ENCODE measurements at places on chromosomes 7 and 10.
A peak's percentile ranks its signal among the peaks of the same experiment; 100 is the strongest.

GRCh38 chr7:121513105-121513504, 117.0 kb upstream of the FAM3C start:
- no peak for DNase-seq

DNA sequence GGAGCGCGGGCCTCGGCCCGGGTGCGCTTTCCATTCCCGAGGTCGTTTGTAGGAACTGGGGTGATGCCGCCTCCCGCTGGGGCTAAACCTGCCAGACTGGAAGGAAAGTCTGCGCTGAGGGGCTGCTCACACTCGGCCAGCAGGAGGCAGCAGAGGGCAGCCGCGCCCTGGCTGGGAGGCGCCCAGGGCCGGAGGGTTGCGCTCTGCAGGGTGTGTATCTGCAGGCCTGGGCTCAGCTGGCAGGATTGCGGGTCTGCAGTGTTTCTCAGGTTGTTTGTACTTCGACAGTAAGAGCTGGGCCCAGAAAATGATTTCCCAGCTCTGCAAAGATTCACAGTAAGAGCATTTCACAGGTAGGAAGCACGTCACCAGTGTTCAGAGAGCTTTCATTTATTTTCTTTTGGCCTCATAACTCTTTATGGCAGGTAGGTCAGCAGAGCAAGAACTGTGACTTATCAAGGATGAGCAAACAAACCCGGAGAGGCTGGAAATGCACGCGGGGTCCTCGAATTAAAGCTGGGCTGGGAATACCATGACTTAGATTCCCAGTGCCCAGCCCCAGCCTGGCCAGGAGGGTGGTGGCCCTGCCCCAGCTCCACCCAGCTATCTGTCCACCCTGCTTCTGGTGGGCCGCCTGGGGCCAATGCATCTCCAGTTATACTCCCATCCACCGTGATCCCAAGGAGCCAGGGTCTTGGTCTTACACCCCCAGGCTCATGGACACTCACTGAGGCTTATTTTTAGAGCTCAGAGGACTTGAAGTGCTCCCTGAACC, 15.2 kb upstream of the PPP2R2D start:
- peak; percentile 16 for DNase-seq

GRCh38 chr7:22853674-22854157, 31.1 kb upstream of the TOMM7 start:
- DNase-seq = no peak

DNA sequence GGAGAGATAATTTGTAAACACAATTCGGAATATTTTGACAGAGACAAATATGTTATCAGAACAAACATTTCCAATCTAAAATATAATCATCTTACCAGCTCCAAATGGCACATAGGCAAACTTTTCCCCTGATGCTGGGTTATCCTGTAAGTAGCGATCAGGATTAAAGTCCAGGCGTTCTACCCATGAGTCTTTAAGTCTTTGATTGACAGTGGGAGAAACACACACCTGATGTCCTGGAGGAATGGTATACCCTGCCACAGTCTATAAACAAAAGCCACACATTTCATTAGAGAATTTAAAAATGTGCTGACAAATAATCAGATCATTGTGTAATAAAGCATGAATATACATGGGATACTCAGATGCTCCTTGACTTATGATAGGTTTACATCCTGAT, 17.3 kb downstream of the CYP51A1 start:
- DNase-seq = no peak

GRCh38 chr10:80709866-80710265, 172.2 kb downstream of the SH2D4B start:
- no peak for DNase-seq

DNA sequence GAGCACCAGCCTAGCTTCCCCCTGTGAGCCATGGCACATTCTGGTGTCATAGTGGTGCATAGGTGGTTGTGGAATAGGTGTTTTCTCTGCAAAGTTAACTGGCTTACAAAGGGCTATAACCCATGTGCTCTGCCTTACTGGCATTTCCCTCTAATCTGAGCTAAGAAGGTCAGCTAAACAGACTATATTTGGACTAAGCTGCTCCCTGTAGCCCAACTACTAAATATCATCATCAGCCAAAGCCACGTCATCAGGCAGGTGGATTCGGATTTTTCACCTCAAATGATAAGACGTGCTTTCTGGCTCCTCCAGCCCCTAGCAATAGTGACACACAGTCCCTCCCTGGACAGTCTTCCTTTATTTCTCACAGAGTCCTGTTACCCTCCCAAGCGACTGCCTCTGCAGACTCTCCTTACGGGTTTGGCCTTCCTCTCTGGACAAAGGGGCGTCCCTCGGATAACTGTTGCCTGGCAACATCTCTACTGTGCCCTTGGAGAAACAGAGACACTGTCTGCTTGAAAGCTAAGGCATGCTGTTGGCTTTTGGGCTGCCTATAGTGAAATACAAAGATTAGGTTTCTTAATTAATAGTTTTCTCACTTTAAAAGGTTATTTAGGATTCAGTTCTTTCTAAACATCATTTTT, 9.1 kb downstream of the SLC13A4 start:
- DNase-seq = no peak

GRCh38 chr7:101171442-101171837, 6.1 kb upstream of the VGF start:
- DNase-seq = no peak

DNA sequence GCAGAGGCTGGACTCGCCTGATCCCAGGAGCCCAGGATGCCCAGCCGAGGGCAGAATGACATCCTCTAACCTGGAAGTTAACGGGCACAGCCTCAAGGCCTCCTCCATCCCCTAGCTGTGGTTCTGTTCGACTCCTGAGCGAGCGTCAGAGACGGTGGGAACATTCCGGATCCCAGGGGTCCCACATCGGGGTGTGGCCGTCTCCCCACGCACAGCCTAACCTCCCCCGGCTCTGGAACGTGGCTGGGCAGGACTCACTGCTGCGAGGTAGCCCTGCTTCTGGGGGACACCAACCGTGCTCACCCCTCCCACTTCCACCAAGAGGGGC, 8.4 kb downstream of the FOXL3 start:
- no peak for DNase-seq

DNA sequence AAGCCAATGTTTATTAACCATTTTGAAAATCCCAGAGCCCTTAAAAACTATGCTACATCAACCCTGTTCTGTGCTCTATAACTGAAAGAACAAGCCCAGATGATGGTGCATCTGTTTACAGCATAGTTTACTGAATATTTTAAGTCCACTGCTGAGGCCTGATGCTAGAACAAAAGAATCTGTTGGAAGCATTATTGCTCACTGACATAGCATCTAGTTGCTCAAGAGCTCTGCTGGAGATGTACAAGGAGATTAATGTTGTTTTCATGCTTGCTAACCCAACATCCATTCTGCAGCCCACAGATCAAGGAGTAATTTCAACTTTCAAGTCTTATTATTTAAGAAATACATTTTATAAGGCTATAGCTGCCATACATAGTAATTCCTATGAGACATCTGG, 181.3 kb upstream of the FEZF1 start:
- DNase-seq = peak; percentile 55

GRCh38 chr10:1657479-1657878, 79.8 kb downstream of the ADARB2 start:
- no peak for DNase-seq

DNA sequence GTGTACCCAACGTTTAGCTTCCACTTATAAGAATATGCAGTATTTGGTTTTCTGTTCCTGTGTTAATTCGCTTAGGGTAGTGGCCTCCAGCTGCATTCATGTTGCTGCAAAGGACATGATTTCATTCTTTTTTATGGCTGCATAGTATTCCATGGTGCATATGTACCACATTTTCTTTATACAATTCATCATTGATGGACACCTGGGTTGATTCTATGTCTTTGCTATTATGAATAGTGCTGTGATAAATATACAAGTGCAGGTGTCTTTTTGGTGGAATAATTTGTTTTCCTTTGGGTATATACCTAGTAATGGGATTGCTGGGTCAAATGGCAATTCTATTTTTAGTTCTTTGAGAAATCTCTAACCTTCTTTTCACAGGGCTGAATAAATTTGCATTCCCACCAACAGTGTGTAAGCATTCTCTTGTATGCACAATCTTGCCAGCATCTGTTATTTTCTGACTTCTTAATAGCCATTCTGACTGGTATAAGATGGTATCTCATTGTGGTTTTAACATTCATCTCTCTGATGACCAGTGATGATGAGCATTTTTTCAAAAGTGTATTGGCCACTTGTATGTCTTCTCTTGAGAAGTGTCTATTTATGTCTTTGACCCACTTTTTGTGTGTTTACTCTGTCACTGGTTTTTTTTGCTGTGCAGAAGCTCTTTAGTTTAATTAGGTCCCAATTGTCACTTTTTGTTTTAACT, 72.5 kb upstream of the CC2D2B start:
- no peak for DNase-seq

DNA sequence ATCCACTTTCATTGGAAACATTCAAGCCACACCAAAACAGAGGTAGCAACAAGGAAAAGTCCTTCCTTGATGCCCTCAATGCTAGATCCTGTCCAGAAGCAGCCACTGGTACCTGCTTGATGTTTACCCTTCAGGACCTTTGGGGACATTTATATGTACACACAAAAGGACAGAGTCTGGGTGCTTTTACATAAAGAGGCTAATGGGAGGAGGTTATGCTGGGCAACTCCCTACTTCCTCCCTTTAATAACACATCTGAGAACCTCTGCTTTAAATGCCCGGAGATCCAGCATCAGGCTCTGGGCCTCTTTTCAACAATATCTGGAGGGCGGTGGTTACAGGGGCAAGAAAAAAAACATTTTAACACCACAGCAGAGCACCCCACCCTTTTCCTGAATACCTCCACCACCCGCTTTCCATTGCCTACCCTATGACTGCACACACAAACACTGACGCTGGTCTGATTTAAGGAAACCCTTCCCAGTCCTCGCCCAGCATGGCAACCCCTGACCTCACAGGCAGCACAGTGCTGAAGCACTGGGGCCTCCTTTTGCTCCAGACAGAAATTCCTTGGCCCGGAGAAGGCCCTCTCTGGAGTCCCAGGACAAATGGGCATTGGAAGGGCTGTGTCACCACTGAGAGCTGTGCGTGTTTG, 39.3 kb upstream of the DUSP5 start:
- DNase-seq = no peak

GRCh38 chr7:117937753-117938483, 64.7 kb upstream of the CTTNBP2 start:
- no peak for DNase-seq

DNA sequence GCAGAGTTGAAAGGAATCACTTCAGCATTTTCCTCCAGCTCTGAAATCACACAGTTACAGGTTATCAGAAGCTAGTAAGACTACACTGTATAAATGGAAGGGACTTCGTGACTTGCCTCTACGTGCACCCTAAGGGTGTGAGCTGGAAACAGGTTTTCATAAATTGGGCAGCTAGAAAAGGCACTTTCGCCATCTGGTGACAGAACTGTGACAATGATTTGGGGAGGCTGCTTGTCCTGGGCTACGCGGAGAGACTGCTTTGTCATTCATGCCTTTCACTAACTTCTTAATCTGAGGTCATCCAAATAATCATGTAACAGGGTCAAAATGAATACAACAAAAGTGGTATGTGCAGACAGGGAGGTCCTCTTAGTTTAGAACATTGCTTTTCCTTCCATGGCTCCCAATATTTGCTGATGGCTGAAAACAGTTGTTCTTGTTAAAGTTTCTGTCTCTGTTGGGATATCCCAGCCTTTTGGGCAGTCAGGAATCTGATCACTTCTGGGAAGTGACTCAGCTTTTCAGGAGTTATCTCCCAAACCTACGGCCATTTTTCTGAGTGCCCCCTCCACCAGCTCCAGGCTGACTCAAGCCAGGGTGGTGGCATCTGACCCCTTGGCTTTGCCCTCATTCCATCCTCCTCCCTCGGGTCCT, 17.8 kb downstream of the VWC2 start:
- no peak for DNase-seq

GRCh38 chr10:60769406-60769805, 8.9 kb upstream of the CDK1 start:
- no peak for DNase-seq

DNA sequence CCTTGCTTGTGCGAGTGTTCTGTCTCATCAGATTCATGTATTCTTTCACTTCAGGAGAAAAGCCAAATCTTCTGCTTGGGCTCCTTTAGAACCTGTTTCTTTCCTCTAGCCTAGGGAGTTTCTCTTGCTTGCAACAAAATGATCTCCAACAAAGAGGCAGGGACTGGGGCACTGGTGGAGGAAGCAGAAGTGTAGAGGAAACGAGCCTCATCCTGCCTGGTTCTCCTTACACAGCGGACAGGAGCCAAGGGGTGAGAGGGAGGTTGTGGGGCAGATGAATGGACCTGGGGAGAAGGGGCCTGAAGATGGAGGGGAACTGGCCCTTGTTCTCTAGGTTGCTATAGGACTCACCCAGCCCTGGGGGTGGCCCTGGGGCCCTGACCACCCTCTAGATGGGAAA, 141.1 kb downstream of the PKD1L1 start:
- DNase-seq = no peak

GRCh38 chr10:34548466-34548865, 266.6 kb downstream of the PARD3 start:
- no peak for DNase-seq

GRCh38 chr10:133083422-133084100, 4.2 kb upstream of the ADGRA1 start:
- no peak for DNase-seq

GRCh38 chr7:36279200-36279925, 110.3 kb upstream of the ANLN start:
- DNase-seq = peak; percentile 58

DNA sequence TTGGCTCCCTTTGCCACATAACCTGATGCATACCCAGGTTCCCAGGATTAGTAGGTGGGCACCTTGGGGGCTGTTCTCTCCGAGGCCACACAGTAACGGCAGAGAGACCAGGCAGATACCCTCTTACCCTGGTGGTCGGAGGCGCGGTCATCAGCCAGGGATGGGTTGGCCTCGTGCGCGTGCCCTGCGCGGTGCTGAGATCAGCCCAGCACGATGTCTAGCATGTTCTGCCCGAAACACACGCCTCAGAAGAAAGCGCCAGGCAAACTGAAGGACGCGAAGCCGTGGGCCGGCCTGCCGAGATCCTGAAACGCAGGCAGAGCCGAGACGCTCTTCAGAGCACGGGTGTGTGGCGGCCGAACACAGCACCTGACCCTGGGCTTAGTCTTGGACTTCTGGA, 34.7 kb upstream of the CFAP46 start:
- DNase-seq = no peak

DNA sequence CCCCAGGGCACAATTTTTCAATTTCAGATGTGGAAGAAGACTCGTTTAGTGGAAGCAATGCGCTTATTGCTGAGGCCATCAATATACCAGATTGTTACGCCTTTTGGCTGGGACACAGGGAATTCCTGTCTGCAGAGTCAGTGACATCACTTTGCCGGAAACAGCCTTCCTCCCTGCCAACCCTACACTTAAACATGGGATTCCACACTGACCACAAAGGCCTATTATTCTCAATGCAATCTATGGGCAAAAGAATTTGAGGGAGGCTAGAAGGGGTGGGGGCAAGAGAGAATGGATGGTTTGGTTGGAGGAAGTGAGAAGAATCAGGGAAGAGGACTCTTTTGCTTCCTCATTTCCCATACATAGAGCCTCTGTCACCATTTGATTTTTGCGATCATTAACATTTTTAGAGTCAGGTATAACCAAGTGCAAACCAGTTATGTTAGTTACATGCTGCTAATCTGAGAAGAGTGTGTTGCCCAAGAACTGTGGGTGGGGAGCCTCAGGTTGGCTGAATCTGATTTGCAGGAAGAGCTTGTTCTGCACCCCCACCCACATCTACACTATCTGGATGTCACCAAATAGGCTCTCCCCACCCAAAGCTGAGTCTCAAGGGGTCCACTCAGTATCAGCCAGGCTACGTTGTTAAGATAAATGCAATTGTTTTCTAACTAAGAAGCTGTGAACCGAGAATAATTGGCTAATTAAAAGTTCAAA, 58.2 kb downstream of the ENTPD1 start:
- peak; percentile 86 for DNase-seq

Measured in fibroblast of upper back skin (primary cell).